ENCODE measurements at places on chromosomes 5 and 9. TPM values are rescaled to one million over a fixed set of nuclear protein-coding genes. Genes with fewer than 3 reads are reported as not detected.
A peak's percentile ranks its signal among the peaks of the same experiment; 100 is the strongest.

DNA sequence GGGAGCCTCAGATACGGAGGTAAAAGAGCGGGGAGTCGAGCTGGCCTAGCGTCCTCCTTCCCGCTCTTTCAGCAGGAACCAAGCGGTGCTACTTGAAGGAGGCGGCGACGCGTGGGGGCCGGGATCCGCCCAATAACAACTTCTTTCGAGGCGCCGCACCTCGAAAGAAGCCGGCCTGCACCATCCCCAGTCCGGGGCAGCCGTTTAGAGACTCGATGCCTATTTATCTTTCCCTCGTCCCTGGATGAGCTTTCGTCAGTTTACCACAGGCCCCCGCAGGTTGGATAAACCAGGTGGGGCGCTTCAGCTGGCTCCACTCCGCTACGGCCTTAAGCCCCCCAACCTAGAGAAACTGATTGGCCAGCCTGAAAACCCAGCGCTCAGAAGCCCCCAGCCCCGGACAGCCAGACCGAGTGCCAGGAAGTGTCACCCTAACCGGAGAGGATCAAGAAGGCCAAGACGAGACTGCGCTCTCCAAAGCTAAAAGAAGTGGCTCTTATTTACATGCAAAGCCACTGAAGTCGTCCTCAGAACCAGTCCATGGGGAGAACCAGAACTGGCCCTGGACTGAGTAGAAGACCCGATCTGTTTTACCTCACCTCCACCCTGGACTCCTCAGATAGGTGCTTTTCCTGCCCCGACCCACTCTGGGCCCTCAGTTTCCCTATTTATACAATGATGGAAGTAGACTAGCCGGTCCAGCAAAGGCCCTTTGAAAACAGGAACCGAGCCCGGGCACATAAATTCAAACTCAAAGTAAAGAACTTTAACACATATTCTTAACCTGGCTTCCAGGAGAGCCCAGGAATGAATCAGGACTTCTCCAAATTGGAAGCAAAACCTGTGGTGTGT is 1.4 kb downstream of the HAND1 start:
- peaks cover 66% of the 10 kb centered on the region for H3K27me3 ChIP-seq
- DNase-seq: no peak
- no peak overlapping the region for H3K27ac ChIP-seq
- no peaks in the 10 kb centered on the region for H3K4me1 ChIP-seq
- peak overlapping the region; percentile 43 for H3K4me3 ChIP-seq

GRCh38 chr9:7983490-7983889 is 183.9 kb upstream of the DMAC1 start:
- no peaks in the 10 kb centered on the region for H3K4me1 ChIP-seq
- DNase-seq: no peak
- H3K36me3 ChIP-seq: no peaks in the 10 kb centered on the region
- H3K27ac ChIP-seq: no peak overlapping the region

DNA sequence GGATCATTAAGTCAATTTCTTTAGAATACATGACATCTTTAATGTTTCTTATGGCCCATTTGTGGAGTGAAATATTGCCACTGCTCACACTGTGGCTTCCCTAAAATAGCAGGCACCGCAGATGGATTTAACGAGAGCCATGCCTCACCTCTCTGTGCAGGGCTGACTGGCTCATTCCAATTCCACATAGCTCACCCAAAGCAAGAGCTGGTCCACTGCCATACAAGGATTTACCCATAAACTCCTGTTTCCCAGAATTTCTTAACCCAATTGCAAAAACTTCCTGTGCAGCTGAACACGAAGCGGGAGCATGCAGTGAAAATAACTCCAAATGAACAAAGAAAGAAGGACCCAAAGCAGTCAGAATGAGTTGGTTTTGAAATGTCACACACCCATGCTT is 159.5 kb downstream of the BAAT start:
- no peak overlapping the region for H3K27ac ChIP-seq
- no peaks in the 10 kb centered on the region for H3K36me3 ChIP-seq
- no peaks in the 10 kb centered on the region for H3K4me1 ChIP-seq
- H3K4me3 ChIP-seq: no peak overlapping the region
- no peak for DNase-seq
- H3K27me3 ChIP-seq: no peaks in the 10 kb centered on the region

Gene DNAH5
- 1.3 TPM for total RNA-seq

Gene FOXI1
- 1.8 TPM for total RNA-seq

GRCh38 chr5:80961376-80962281 is 1.5 kb downstream of the RASGRF2 start:
- no peaks in the 10 kb centered on the region for H3K4me1 ChIP-seq
- H3K27ac ChIP-seq: no peak overlapping the region
- no peaks in the 10 kb centered on the region for H3K36me3 ChIP-seq
- DNase-seq: no peak

DNA sequence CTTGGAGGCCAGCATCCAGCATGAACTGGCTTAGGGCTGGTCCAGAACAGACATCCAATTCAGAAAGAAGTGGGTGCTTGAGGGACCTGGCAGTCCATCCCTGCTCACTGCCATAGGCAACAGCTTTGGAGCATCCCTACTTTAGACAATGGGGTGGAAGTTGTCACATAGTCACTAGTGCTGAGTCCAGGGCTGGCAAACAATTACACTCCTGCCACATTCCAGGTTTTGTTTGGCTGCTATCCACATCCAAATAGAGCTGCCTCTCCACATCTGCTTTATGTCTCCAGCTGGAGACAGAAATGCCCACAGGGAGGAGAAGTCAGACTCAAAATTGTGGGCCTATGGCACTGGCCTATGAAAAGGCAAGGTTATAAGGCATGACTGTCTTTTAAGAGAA is 7.0 kb downstream of the FSTL4 start:
- no peak for DNase-seq
- H3K27me3 ChIP-seq: no peaks in the 10 kb centered on the region
- H3K4me3 ChIP-seq: no peak overlapping the region
- no peak overlapping the region for H3K27ac ChIP-seq
- H3K4me1 ChIP-seq: no peaks in the 10 kb centered on the region
- no peaks in the 10 kb centered on the region for H3K36me3 ChIP-seq

- DNase-seq: peak; percentile 72
- peak overlapping the region; percentile 54 for H3K4me3 ChIP-seq
- no peaks in the 10 kb centered on the region for H3K4me1 ChIP-seq
Measured at GRCh38 chr5:1633605-1634336, 110.0 kb upstream of the LPCAT1 start.

GRCh38 chr5:95895771-95896170 is 65.9 kb downstream of the ELL2 start:
- H3K36me3 ChIP-seq: no peaks in the 10 kb centered on the region
- no peak overlapping the region for H3K4me3 ChIP-seq
- peaks cover 19% of the 10 kb centered on the region for H3K4me1 ChIP-seq
- H3K27me3 ChIP-seq: no peaks in the 10 kb centered on the region
- DNase-seq: no peak
- no peak overlapping the region for H3K27ac ChIP-seq

Gene EFNA5
- total RNA-seq: 1.7 TPM

GRCh38 chr9:109242741-109243140 is 75.7 kb upstream of the FRRS1L start:
- no peaks in the 10 kb centered on the region for H3K27me3 ChIP-seq
- H3K4me1 ChIP-seq: peaks cover 18% of the 10 kb centered on the region
- H3K4me3 ChIP-seq: no peak overlapping the region
- H3K36me3 ChIP-seq: peaks cover 31% of the 10 kb centered on the region
- H3K27ac ChIP-seq: no peak overlapping the region

- H3K36me3 ChIP-seq: no peaks in the 10 kb centered on the region
- DNase-seq: no peak
- no peaks in the 10 kb centered on the region for H3K27me3 ChIP-seq
- H3K27ac ChIP-seq: no peak overlapping the region
Measured at GRCh38 chr9:120857481-120857880, 14.8 kb upstream of the PSMD5 start.

GRCh38 chr5:76874088-76874581 is 24.3 kb downstream of the S100Z start:
- no peaks in the 10 kb centered on the region for H3K4me1 ChIP-seq
- DNase-seq: no peak
- H3K27ac ChIP-seq: no peak overlapping the region
- no peaks in the 10 kb centered on the region for H3K36me3 ChIP-seq

Gene LCN15
- not detected for total RNA-seq

Gene OR1J1
- total RNA-seq: not detected

DNA sequence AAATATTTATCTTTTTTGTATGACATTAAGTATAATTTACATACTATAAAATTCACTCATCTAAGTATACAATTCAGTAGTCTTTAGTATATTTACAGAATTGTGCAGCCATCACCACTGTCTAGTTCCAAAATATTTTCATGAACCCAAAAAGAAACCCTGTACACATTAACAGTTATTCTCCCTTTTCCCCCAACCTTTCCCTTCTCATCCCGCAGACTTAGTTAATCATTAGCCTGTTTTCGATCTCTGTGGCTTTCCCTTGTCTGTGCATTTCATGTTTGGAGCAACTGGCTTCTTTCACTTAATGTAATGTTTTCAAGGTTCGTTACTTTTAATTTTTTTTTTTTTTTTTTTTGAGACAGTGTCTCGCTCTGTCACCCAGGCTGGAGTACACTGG is 37.5 kb downstream of the MTREX start:
- peaks cover 5% of the 10 kb centered on the region for H3K36me3 ChIP-seq
- H3K27me3 ChIP-seq: no peaks in the 10 kb centered on the region
- DNase-seq: no peak
- no peak overlapping the region for H3K27ac ChIP-seq

Gene CDX1
- not detected for total RNA-seq

- no peak overlapping the region for H3K27ac ChIP-seq
- DNase-seq: no peak
- no peaks in the 10 kb centered on the region for H3K36me3 ChIP-seq
- H3K4me1 ChIP-seq: no peaks in the 10 kb centered on the region
Measured at GRCh38 chr9:133605856-133606707, 3.1 kb downstream of the FAM163B start.
